GM04504 (cell line): ENCODE measurements at places on chromosomes 3 and 15.

DNA sequence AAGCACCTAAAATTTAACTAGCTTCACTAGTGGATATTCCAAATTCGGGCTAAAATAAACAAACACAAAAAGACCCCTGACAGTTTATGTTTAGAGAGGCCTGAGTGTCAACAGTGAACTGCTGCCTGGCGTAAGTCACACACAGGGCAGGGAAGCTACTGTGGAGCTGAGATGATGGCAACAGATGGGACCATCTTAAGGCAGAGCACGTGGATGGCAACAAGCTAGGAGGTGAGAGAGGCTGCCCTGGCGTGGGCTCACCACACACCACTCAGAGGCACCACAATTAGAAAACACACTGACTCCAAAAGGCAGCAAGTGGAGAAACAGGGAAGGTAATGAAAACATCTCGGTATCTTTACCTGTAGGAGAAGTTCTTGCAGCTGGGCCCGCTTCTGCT is 93.3 kb downstream of the ATP1B3 start:
- no peak for DNase-seq

GRCh38 chr3:14884665-14885064 is 62.7 kb upstream of the NR2C2 start:
- no peak for DNase-seq

GRCh38 chr3:148230473-148230872 is 467.2 kb upstream of the AGTR1 start:
- no peak for DNase-seq

- peak; percentile 80 for DNase-seq
These were observed 473.7 kb downstream of the LPP start for GRCh38 chr3:188627652-188628051.

DNA sequence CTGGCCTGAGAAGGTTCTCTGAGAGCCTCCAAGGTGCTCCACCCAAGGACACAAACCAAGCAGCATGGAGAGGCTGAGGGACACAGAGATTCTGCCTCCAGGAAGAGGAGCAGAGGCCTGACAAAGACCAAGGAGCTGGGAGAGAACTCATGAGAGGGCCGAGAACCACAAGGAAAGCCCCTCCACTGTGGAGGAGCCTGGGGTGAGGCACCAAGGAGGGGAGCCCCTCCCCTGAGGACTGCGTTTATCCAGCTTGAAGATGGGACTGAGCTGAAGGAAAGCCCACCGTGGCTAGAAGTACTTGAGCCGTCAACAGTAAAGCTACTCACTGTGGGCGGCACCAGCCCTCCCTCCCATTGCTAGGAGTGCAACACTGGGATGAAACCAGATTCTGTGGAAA is 63.1 kb upstream of the MEF2A start:
- no peak for DNase-seq

DNA sequence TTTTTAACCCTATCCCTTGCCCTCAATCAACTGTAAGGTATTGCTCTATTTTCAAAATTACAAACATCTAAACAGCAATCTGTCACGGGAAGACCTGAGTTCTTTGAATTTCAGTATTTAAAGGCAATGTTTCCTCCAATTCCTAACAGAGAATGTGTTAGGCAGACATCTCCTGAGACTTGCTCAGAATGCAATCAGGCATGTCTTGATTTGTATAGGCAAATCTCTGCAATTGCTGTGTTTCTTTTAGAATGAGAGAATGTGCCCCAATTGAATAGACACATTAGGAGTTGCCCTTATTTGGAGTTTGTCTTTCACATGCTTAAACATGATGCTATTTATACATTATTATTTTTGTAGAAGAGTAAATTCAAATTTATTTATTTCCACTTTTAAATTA is 205.6 kb downstream of the CADM2 start:
- no peak for DNase-seq

- no peak for DNase-seq
These were observed 63.4 kb upstream of the FEZF2 start for GRCh38 chr3:62436785-62437184.

- DNase-seq = no peak
These were observed 102.1 kb upstream of the NECTIN3 start for GRCh38 chr3:110969229-110970211.

GRCh38 chr3:153396581-153396980 is 234.6 kb downstream of the RAP2B start:
- DNase-seq = no peak

DNA sequence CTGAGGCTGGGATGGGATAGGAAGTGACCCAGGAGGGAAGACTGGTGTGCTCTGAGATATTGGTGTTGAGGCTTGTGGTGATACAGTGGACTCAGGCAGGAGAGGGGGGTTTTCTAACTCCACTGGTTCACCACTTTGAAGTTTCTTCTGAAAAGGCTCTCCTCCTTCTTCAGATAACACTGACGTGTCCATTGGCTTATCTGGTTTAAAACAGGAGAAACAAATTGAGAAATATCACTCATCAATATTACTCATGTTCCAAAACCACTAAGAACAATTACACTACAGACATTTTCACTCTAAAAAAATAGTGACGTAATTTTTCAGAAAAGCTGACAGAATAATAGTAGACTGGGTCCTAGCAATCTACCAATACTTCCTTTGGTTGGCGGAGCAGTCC is 23.1 kb downstream of the TP53BP1 start:
- no peak for DNase-seq
